ENCODE measurements at places on chromosomes 6 and 20.

DNA sequence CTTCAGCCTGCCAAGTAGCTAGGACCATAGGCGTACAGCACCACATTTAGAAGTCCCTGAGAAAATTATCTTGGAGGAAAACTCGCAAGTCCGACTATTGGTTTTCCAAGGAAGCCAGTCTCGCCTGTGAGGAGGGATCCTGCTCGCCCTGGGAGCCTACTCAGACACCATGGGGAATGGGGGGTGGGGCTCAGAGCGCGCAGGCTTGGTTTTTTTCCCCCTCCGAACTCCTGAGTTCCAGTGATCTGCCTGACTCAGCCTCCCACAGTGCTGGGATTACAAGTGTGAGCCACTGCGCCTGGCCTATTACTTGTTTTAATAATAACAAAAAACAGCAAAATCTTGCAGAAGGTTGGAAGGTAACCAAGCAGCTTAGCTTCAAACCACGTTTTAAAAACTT, 153.7 kb downstream of the OR2B2 start:
- no peak for DNase-seq

DNA sequence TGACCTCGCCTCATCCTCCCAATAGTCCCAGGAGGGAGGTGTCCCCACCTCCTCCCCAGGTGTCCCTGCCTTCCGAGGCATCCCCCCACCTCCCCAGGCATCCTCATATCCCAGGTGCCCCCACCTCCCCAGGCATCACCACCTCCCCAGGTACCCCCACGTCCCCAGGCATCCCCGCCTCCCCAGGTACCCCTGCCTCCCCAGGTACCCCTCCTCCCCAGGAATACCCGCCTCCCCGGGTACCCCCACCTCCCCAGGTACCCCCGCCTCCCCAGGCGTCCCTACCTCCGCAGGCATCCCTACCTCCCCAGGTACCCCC, 198.9 kb downstream of the SYNDIG1 start:
- DNase-seq = no peak

GRCh38 chr6:159941286-159942113, 27.4 kb upstream of the IGF2R start:
- peak; percentile 39 for DNase-seq

- no peak for DNase-seq
Measured at GRCh38 chr6:138526822-138527235, 27.5 kb upstream of the NHSL1 start.

DNA sequence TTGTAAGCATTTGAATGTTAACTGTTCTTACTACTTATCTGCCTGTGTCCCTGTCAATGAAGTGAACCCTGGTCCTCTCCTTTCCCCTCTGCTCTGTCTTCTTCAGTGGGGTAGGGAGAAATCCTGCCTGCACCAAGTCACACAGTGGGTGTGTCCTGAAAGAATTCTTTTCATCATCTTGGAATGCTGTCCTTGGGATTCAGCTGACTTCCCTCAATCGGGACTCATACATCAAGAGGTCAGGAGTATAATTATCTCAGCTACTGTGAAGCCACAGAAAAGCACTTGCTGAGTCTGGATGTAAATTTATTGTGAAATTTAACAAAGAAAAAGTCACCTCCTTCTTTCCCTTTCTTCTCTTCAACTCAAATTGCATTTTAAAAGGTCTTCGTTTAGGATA, 328.5 kb downstream of the SOX4 start:
- no peak for DNase-seq

DNA sequence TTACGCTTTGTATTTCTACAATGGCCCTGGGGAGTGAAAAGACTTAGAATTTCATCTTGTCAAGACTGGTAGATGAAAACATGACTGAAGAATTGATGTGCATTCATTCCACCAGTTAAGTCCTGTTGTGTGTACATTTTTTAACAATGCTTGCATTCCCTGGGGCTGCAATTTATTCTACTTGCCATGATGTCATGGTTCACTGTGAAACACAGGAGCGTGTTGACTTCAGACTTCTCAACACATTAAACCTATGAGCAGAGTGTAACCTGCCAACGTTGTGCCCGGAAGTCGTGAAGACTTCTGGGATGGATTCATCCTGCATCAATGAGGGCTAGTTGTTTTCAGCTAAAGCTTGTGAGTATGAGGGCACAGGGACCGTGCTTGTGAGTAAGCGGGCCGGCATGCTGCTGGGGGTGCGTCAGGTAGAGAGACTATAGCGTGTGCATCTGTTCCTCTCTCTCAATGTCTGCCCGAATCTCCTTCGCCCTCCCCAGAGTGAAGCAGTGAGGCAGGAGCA, 26.3 kb upstream of the RIMS4 start:
- no peak for DNase-seq

GRCh38 chr6:53731866-53732636, 62.8 kb upstream of the LRRC1 start:
- DNase-seq = no peak

DNA sequence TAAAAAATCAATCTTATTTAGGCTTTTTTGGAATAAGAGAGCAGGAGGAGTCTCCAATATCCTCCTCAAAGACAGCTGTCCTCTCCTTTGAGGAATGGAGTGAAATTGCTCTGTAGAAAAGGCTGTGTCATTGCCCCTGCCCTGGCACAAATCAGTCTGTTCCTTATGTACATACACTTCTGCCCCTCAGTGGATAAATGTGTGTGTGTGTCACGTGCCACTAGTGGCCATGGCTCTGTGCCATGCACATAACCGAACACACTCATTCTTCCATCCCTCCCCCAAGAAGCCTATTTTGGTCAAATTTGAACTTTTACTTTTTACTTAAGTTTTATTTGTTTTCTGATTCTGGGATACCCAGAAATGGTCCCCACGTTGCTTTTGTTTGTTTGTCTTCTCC, 49.2 kb downstream of the ANKS1A start:
- no peak for DNase-seq

- no peak for DNase-seq
Measured at GRCh38 chr20:57210054-57210910, 56.2 kb downstream of the BMP7 start.

GRCh38 chr6:170087941-170088581, 202.8 kb downstream of the DLL1 start:
- DNase-seq = peak; percentile 44

GRCh38 chr6:15622045-15622740, 40.6 kb downstream of the DTNBP1 start:
- DNase-seq = no peak

DNA sequence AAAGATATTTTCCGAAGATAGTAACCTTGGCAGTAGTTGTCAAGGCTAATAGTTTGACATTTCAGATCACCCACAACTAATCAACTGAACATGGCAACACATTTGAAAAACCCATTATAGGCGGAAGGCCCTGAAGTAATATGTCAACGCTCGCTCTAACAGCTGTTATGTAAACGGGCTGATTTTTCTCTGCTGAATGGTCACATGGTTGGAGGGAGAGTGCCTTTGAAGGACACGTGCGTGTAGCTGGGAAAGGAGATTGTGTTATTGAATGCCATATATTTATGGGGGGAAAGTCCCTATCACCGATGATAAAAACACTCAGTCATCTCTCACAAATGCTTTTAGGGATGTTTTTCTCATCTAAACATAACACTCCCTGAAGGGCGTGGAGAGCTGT, 160.0 kb upstream of the RALGAPA2 start:
- no peak for DNase-seq

GRCh38 chr6:122717350-122717749, 62.2 kb upstream of the FABP7 start:
- DNase-seq = no peak

GRCh38 chr20:21031666-21032065, 74.5 kb downstream of the LINC00237 start:
- DNase-seq = no peak

DNA sequence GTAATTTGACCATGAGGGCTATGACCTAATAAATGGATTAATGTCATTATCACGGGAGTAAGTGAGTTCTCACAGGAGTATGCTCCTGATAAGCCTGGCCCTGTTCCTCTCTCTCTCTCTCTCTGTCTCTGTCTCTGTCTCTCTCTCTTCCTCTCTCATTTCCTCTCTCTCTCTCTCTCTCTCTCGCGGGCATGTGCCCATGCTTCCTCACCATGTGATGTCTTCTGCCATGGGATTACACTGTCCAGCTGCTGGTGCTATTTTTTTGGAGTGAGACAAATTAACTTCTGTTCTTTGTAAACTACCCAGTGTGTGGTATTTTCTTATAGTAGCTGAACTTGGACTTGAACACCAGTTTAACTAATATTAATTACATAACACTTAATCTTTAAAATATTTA, 374.3 kb upstream of the GJE1 start:
- DNase-seq = no peak

- DNase-seq = no peak
Measured at GRCh38 chr6:157263881-157264397, 59.4 kb downstream of the TMEM242 start.

GRCh38 chr6:79717989-79718388, 86.9 kb downstream of the SH3BGRL2 start:
- no peak for DNase-seq

GRCh38 chr6:15615802-15616201, 47.0 kb downstream of the DTNBP1 start:
- DNase-seq = no peak

- no peak for DNase-seq
Measured at GRCh38 chr6:158439255-158439654, 120.6 kb upstream of the TMEM181 start.

GRCh38 chr20:25605148-25605547, 18.7 kb downstream of the NANP start:
- no peak for DNase-seq

- DNase-seq = no peak
Measured at GRCh38 chr6:3340358-3340802, 81.6 kb downstream of the PSMG4 start.

DNA sequence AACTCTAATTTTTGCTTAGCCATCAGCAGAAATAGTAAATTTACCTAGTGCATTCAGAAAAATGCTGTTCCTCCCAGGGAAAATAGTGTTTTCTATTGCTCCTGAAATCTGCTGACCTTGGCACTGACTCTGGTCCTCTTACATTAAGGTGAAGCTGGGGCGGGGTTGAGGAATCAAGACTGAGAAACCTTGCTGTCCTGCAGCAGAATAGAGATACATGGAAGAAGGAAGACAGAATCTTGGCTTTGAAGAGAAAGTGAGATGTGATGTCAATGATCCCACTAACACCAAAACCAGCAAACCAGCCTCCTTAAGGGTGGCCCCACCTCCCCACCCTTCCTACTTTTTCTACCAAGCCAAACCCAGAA, 840 bp upstream of the LY86 start:
- no peak for DNase-seq

- no peak for DNase-seq
Measured at GRCh38 chr6:167528239-167528638, 203.4 kb downstream of the TTLL2 start.

DNA sequence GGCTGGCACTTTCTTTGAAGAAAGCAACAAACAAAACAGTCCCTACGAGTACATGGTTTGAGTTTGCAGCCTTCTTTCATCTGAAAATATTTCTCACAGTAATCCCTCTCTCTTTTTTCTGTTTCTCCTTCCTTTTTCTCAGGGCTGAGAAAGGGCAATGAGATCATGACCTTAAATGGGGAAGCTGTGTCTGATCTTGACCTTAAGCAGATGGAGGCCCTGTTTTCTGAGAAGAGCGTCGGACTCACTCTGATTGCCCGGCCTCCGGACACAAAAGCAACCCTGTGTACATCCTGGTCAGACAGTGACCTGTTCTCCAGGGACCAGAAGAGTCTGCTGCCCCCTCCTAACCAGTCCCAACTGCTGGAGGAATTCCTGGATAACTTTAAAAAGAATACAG, 80.7 kb upstream of the CLDN20 start:
- DNase-seq = no peak

Data from stimulated activated CD4-positive, alpha-beta T cell treated with anti-CD3 and anti-CD28 coated beads, Interleukin-4, amount 100 ng/mL, for 24 hours (primary cell).